T follicular helper cell (primary cell): ENCODE measurements at places on chromosomes 6 and 20.

- DNase-seq = no peak
Observed at GRCh38 chr6:105835373-105835772, 250.8 kb upstream of the PRDM1 start.

- no peak for DNase-seq
Observed at GRCh38 chr6:33169291-33170175, 22.7 kb downstream of the COL11A2 start.

DNA sequence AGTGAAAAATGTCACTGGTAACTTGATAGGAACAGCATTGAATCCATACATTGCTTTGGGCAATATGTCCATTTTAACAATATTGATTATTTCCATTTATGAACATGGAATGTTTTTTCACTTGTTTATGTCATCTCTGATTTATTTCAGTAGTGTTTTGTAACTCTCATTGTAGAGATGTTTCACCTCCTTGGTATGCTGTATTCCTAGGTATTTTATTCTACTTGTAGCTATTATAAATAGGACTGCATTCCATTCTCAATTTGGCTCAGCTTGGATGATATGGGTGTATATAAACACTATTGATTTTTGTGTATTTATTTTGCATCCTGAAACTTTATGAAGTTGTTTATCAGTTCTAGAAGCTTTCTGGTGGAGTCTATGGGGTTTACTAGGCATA, 730.3 kb downstream of the DOK5 start:
- DNase-seq = no peak

DNA sequence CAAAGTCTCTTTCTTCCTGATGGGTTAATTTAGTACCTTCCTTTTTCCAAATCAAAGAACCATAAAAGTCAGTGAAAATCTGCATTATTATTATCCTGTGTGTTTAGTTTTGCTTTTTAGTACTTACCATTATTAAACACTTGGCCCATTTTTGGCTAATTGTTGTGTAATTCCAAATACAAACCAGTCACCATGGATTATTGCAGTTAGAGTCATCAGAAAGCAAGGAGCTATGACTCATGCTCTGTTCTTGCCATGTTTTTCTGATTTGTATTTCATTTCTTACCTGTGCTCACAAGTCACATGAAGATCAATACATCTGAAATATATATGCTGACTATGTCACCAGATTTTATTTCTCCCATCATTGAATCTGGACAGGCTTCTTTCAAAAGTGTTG, 31.3 kb downstream of the SLC22A3 start:
- no peak for DNase-seq

DNA sequence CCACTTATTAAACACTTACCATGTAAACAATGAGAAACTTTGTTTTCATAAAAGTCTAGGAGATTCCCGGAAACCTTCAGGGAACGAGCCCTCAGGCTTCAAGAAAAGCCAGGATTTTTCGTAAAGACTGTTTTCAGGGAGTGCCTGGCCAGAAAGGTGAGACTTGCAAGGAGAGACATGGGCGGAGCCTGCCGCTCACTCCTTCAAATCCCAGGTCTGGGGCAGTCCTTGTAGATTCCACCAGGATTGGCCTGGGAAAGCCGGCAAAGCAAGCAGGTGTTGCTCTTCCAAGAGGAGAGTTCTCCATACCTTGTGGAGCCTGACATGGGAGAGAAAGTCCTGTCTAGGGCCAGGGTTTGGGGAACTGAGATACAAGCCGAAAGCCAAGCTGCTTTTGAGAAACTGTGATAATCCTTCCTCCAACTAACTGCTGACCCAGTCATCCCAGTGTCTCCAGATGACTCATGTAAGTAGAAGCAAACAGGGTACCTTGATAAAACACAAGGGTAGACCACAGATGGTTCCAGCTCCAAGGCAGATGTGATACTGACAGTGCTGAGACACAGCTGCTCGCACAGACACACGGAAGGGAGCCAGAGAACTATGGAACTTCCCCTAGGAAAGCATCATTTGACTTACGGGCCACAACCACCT, 69.4 kb upstream of the NAA20 start:
- no peak for DNase-seq

- DNase-seq = no peak
Observed at GRCh38 chr6:31129130-31129529, 8.9 kb upstream of the CDSN start.

GRCh38 chr6:170011204-170012036, 260.0 kb downstream of the ERMARD start:
- no peak for DNase-seq

DNA sequence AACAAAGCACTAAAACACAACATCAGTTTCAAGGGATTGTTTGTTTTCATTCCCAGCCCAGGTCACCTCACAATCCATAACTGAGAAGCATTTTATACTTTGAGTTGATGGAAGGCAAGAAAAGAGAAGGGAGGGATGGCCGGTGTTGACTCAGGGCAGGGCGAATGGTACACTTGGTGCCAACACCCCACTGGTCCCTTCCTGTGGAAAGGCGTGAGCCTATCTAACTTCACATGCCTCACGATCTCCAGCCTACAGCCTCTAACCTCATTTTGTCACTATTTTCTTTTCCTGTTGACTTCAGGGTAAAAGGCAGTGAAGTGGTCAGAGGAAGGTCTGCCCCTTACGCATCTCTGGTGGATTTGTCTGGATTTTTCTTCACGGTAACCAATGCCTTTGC, 53.5 kb upstream of the SASH1 start:
- DNase-seq = no peak

DNA sequence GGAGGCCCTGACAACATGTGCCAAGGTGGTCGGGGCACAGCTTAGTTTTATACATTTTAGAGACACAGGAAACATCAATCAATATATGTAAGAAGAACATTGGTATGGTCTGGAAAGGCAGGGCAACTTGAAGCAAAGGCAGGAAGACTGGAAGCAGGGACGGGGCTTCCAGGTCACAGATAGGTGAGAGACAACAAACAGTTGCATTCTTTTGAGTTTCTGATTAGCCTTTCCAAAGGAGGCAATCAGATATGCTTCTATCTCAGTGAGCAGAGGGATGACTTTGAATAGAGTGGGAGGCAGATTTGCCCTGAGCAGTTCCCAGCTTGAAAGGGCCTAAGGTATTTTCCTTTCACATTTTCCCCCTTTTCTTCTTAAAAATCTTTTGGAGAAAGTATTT, 311.0 kb upstream of the RGS17 start:
- no peak for DNase-seq

DNA sequence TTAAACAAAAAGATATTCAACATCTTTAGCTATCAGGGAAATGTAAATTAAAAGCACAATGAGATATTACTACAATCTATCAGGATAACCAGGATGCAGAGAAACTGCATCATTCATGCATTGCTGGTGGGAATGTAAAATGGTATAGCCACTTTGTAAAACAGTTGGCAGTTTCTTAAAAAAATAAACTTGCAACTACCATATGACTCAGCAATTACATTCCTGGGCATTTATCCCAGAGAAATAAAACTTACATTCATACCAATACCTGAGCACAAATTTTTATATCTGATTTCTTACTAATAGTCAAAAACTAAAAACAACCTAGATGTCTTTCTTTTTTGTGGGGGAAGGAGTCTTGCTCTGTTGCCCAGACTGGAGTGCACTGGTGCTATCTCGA, 190.3 kb upstream of the TAB2 start:
- no peak for DNase-seq

- DNase-seq = no peak
Observed at GRCh38 chr20:56453352-56453751, 15.1 kb upstream of the RTF2 start.

DNA sequence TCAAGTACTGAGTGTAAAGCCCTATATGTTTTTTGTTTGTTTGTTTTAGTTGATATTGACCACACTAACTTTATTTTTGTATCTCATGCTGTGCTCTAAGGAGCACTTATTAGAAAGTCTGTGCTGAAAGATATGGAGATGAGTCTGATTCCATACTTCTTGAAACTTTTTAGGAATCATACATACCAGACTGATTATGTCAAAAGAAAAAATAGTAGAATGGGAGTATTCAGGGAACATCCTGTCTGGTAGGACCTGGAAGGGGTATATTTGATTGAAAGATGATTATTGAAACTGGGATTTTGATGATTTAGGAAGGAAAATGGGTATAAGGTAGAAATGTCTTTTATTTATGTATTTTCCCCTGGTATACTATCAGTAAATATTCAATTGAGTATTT, 111.4 kb downstream of the QKI start:
- no peak for DNase-seq

- DNase-seq = no peak
Observed at GRCh38 chr20:47784599-47785310, 526 bp downstream of the SULF2 start.

GRCh38 chr6:94349227-94349626, 929.9 kb upstream of the EPHA7 start:
- DNase-seq = no peak

DNA sequence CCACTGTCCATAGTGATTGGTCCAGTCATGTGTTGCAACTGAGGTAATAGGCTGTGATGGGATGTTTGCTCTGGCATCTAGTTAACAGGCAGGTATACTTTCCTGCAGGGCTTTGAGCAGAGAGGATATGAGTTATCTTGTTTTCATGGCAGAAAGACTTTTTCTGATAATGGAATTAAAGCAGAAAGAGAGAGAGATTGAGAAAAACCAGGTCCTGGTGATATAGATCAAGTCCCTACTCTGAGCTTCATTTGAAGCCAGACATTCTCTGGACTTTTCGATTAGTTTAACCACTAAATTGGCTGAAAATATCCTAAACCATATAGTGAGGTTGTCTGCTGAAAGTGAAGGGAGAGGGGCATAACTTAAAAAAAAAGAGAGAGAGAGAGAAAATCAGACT, 233.8 kb upstream of the TBX18 start:
- no peak for DNase-seq

DNA sequence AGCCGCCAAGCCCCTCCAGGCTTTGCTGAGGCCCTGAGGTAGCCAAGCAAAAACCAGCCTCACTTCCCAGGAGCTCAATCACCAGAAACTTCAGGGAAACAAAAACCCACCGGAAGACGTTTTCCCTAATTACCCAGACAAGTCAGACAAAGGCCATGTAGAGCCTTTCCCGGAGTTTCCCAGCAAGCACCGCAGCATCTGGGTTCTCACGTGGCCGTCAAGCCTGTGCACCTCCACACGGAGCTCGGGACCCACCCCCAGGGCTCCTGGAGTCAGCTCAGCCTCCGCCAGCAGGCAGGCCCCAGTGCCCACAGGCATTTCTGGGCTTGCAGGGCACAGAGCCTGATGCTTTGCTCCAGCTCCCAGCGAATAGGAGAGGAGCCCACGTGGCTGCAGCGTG, 10.1 kb upstream of the MRGBP start:
- DNase-seq = no peak

DNA sequence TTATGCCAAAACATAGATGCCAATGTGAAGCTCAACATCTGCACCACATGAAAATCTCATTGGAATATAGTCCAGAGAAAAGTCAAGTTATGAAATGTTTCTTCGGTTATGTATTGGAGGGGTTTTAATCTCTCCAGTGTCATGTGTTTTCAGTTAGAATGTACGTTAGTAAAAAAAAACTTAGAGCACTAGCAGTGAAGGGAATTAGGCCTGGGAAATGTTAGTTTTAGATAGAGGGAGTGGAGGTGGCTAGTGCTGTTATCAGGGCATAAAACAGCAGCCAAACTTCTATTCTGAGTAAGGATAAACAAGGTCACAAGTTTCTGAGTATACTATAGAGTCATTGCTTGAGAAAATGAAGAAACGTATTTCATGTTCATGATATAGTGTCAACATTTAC, 42.9 kb downstream of the HDGFL1 start:
- DNase-seq = no peak

DNA sequence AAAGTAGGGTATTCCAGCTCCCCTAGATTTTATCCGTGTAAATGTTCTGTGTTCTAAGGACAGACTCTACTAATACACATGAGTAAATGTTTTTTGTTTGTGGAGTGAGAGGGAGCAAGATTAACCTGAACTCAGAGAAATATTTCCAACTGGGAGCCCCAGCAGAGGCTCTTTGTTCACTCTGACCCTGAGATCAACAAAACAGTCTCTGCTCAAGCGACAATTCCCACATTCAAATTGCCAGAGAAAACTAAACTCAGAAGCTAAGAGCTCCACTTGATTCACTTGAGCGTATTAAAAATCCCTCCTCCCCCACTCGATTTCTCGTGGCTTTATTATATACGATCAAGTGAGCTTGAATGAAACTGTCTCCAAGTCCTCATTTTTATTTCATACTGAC, 413.9 kb upstream of the JARID2 start:
- no peak for DNase-seq

DNA sequence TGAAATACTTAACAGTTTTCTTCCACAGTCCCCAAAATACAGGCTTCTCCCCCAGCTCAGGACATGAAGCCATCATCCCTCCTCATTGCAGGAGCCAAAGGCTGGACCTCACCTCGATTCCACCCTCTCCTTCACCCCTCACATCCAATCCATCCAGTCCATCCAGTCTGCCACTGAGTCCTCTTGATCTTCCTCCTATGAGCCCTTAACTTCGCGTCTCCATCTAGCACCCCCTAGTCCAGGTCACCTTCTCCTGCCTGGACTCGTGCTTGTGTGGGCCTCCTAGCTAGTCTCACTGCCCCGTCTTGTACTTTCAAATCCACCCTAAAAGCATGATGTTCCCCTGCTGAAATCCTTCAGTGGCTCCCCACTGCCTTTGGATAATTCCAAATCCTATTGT, 3.3 kb downstream of the TRIB3 start:
- DNase-seq = no peak

- DNase-seq = no peak
Observed at GRCh38 chr6:150857062-150857944, 8.2 kb upstream of the MTHFD1L start.

GRCh38 chr20:4153251-4153650, 137.9 kb upstream of the RNF24 start:
- no peak for DNase-seq

- no peak for DNase-seq
Observed at GRCh38 chr6:136073216-136073615, 176.9 kb downstream of the MTFR2 start.

DNA sequence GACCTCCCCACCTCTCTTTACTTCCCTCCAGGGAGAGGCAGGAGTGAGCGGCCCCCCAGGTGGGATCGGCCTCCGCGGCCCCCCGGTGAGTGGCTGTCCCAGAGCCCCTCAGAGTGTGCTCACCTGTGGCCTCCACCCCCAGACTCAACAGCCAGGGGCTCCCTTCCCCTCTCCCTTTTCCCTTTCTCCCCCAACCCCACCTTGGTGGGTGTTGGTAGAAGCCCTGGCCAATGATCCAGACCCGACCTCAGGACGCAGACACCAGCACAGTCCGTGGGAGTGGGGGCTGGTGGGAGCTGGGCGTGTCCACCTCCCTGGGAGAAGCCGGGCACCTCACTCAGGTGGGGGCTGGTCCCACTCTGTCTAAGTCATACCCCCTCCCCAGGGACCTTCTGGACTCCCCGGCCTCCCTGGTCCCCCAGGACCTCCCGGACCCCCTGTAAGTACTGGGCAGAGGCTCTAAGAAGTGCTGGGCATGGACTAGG, 4.9 kb downstream of the COL9A3 start:
- DNase-seq = no peak
